ENCODE measurements at places on chromosomes 2 and 18.

- DNase-seq = no peak
Observed at GRCh38 chr18:22282311-22283115, 113.1 kb downstream of the GATA6 start.

DNA sequence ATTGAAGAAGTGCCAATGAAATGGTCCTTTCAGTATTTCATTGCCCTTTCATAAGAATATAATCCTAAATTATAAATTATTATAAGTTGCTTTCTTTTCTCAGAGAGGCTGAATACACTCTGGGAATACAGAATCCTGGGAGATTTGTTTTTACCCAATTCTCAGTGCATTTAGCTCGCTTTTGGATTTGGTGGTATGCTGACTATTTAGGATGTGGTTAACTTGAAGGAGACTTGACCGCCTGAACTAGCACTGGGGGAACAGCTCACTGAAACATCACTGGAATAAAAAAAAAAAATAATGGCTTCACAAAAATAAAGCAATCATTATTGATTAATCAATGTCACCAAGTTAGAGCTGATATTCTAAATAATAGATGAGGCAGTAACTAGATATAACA lies 10.2 kb downstream of the TNFAIP6 start:
- no peak for DNase-seq

DNA sequence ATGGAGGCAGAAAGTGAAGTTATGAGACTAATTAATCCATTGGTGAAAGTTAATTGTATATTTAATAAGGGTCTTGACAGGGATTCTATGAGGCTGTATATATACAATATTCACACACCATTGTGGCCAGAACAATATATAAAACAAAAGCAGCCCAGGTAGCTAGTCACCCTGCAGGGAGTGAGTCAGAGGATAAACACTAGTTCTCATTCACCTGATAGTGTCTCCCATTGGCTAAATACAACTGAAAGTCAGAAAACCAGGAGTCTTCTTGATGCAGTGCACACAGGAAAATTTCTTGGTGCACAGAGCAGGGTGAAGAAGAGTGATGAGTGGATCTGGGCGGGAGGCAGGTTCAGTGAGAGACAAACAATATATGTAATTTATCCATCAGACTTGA lies 465.2 kb downstream of the ERBB4 start:
- DNase-seq = no peak

DNA sequence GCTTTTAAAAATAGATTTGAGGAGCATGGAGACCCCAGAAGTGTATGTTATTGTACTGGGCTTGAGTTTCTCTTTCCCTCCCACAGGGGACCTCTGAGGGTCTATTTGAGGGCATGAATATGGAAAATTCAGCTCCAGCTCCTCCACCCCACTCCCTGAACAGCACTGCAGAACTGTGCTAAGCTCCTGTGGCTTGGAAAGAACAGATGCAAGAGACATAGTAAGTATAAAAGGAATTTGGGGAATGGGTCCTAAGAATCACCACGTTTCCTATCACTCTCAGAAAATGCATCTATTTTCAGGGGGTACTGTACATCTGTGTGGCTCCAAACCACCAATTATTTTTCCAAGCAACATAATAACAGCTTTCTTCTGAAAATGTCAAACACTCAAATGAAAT lies 416.1 kb downstream of the ZNF521 start:
- DNase-seq = no peak

GRCh38 chr2:164948540-164948939 lies 6.8 kb downstream of the SLC38A11 start:
- DNase-seq = no peak

DNA sequence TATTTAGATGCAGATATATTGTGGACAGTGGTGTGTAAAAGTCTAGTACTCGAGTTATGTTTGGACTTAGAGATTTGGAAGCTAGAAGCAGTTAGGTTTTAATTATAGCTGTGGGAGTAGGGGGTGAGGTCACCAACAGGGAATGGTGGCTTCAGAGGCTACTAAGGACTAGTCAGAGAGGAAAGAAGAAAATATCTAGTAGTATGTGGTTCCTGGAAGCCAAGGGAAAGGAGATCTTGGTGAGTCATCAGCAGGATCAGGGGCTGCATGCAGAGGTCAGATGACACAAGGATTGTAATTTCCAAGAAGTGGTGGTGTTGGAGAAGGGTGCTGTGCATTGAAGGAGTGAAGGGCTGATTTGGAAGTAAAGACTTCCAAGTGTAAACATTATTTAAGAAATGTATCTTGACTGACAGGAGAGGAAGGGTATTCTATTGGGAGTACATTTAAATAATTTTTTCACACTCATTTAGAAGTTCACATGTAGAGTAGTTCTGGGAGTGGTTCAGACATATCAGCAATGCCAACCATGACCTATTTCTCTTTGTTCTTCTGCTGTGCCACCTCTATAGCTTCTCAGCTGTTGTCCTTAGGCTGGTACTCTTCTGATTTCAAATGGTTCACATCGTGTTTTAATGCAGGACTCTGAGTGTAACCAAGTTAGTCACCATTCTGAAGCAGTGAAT lies 59.1 kb downstream of the ACSL3 start:
- no peak for DNase-seq

- no peak for DNase-seq
Observed at GRCh38 chr2:47631792-47632398, 151.1 kb upstream of the MSH6 start.

- no peak for DNase-seq
Observed at GRCh38 chr2:215031321-215031720, 107.1 kb downstream of the ABCA12 start.
